ENCODE measurements at places on chromosomes 5 and 9.
A peak's percentile ranks its signal among the peaks of the same experiment; 100 is the strongest.

GRCh38 chr9:121472446-121472845 is 27.2 kb downstream of the GGTA1 start:
- no peak for DNase-seq

DNA sequence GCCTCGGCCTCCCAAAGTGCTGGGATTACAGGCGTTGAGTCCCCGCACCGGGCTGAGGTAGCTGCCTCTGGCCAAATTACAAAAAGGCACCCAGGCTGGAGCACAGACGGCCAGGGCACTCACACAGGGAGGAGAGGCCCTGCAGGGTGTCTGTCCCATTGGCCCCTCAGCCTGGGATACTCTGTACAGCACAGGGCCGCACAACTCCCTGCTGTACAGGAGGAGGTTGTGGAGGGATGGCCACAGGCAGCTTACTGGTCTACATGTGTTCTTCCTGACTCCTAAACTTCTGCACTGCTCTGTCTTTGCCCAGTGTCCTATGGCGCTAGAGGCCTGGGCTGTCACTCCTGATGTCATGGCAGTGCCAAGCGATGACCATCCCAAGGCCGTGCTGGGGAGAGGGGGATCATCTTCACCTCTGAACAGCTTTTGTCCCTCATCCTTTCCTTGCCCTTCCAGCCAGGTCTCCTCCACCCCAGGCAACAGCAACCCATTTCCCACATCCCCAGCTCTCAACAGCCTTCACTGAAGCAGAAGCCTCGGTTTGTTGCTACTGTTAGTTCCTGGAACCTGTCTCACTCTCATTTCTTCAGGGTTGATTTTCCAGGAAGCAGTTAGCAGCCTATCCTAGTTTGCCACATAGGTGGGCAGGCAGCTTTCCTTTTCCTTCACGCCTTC is 1.8 kb upstream of the CNOT6 start:
- no peak for DNase-seq

- DNase-seq: no peak
Measured at GRCh38 chr9:71680189-71680980, 87.9 kb downstream of the CEMIP2 start.

- no peak for DNase-seq
Measured at GRCh38 chr5:159317849-159318248, 12.4 kb downstream of the IL12B start.

DNA sequence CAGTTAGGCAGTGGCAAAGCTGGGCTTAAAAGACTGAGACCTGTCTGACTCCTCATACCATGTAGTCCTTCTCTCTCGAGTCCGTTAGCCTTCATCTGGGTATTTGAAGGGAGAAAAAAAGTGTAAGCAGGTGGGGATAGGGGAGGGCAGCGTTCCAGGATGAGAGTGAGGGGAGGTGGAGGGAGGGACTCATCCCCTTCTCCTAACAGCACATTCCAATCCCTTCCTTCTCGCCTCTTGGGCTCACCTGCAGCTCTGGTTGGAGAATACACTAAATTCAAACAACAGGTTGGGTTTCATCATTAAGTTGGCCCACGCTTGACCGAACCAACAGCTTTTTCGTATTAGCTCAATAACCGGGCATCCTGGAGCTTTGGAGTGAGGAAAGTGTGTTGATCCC is 3.6 kb downstream of the NEURL1B start:
- no peak for DNase-seq

GRCh38 chr9:114047717-114048116 is 30.4 kb downstream of the AMBP start:
- DNase-seq: peak; percentile 18

DNA sequence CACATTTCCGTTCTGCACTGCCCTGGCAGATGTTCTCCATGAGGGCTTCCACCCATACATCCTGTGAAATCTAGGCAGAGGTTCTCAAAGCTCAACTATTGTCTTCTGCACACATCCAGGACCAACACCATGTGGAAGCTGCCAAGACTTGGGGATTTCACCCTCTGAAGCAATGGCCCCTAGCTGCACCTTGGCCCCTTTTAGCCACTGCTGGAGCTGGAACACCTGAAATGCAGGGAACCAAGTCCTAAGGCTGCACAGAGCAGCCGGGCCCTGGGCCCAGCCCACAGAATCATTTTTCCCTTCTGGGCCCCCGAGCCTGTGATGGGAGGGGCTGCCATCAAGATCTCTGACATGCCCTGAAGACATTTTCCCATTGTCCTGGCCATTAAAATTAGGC is 228.7 kb downstream of the ANXA1 start:
- DNase-seq: no peak

- DNase-seq: no peak
Measured at GRCh38 chr5:172959824-172960799, 888 bp downstream of the RPL26L1 start.

GRCh38 chr9:135526730-135527571 is 5.7 kb downstream of the LCN1 start:
- DNase-seq: peak; percentile 12

DNA sequence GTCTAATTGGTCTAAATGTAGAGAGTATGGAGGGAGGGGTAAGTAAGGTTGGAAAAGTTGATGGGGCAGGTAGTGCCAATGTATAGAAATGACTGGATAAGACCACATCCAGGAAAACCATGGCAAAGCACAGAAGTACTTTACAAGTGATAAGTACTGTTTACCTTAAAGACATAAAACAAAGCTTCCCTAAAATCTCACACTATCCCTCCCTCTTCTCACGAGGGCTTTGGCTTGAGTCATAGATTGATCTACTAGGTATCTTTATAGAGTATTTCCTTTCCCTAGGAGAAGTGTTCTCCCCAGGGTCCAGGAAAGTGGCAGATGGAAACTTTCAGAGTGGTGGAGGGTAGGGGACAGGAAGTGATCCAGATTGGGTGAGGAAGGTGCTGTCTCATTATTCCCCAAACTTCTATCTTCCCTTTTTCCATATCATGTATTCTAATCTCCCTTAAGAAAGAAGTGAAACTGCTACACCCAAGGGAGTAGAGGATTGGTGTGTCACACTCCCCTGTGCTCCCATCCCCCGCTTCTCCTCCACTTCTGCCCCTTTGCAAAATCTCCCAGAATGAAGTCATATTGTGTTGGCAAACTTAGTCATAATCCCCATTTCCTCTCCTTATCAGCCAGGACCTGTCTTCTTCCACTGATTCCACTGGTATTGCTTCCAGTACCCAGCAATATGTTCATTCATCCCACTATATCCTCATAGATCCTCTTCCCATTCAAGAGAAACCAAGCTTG is 14.6 kb downstream of the IL33 start:
- no peak for DNase-seq

- no peak for DNase-seq
Measured at GRCh38 chr9:96668868-96669534, 13.9 kb upstream of the PRXL2C start.

DNA sequence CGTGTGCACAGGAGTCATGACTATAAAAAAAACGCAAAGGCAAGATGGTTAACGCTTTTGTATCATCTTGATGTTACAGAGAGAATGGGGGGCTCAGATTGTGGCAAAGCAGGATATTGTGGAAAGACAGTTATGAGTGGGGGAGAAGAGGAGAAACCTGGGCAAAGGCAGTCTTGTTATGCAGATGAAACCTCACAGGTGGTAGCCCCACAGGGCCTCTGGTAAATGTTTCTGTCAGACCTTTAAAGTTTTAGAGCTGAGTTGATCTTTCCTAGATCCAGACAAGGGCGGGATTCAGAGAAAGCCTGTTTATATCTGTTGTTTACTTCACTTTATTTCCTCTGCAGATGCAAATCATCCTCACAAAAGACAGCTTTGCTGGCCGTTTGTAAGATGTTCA is 55.2 kb downstream of the C9orf85 start:
- no peak for DNase-seq

GRCh38 chr5:157384971-157385709 is 74.9 kb upstream of the NIPAL4 start:
- DNase-seq: no peak

GRCh38 chr5:29379619-29380018 is 1813.9 kb upstream of the CDH6 start:
- no peak for DNase-seq

DNA sequence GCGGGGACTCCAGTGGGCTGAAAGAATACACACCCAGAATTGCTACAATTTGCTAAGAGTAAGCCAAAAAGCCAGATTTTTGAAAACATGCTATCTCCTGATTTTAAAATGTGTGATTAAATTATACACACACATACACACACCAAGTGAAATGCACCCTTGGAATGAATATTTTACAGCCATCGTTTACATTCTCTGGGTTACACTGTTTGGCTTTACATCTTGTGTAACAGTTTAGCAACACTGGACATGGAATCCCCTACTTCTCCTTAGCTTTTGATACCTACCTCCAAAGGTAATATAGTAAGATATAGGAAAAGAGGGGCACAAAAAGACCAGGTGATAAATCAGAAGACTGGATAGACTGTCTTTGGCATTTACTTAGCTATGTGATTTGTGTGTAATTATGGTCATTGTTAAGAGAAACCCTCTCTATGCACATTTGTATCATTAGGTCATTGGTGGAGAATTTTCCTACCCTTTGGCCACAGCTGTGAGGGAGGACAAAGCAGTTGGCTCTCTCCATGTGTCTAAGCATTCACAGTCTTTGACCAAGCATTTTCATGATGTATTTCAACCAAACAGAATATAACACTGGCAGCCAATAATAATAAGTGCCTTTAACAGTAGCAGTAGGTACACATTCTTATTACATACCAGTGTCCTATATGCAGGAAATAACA is 7.6 kb downstream of the SVEP1 start:
- no peak for DNase-seq

DNA sequence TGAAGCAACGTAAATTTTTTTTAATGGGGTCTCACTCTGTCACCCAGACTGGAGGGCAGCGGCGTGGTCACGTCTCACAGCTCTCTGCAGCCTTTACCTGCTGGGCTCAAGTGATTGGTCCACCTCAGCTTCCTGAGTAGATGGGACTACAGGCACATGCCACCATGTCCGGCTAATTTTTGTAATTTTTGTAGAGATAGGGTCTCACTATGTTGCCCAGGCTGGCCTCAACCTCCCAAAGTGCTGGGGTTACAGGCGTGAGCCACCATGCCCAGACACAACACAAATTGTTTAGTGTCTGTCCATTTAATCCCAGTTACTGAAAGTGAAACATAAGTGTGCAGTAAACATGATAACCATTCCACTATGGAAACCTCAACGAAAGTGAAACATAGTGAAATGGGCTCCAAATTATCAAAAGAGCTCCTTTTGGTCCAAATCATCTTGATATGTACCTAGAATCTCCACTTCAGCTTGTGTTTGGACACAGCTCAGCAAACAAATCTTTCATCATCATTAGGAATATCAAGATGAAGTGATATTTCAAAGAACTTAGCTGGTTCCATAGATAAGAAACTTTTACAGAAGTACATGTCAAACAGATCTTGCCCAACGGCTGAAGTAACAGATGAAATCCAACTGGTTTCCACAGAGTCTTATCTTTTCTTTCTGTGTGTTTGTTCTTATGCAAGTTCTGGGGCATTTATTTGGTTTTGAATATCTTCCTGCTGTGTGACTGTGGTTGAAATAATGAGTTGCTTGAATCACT is 41.2 kb upstream of the PLPP1 start:
- no peak for DNase-seq

DNA sequence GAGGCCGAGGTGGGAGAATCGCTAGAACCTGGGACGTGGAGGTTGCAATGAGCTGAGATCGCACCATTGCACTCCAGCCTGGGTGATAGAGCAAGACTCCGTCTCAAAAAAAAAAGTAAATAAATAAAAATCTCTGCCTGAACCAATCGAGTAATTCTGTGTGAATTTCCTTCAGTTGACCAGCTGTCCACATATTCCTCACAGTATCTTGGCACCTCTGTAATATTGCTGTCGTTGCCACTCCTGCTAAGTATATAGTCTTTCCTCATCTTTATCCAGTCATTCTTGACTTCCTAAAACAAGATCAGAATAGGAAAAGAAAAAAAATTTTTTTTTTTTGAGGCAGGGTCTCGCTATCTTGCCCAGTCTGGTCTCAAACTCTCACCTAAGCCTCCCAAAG is 29.9 kb downstream of the KDM3B start:
- DNase-seq: no peak
